Endodermal cell (in vitro differentiated cells): ENCODE measurements at places on chromosomes 4 and X. TPM values are rescaled to one million over a fixed set of nuclear protein-coding genes. Genes with fewer than 3 reads are reported as not detected.
A peak's percentile ranks its signal among the peaks of the same experiment; 100 is the strongest.

GRCh38 chr4:15385515-15385914 lies 42.3 kb upstream of the C1QTNF7 start:
- no peak for DNase-seq

The TLR6 gene
- 0.13 and 0.34 TPM in 2 replicates for total RNA-seq

GRCh38 chr4:85748654-85749053 lies 273.7 kb downstream of the ARHGAP24 start:
- no peak for DNase-seq

GRCh38 chr4:87527431-87528220 lies 1.6 kb downstream of the SPARCL1 start:
- no peak for DNase-seq

DNA sequence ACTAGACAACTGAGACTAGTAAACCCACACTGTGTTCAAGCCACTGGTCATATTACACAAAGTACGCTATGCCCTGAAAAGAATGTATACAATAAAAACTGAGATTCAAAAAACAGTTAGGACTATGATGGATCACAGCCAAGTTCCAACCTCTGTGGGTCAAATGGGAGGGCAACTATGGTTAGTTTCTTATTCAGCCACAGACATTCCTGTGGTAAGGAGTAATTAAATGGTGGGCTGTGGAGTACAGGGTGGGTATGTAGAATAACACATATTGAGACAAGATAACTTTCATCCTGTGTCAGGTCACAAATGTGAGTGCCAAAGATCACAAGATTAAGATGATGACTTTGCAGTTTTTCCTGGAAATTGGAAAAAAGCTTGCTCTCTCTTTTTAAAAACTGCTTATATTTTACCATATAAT lies 167.2 kb downstream of the NPNT start:
- no peak for DNase-seq

- DNase-seq, result no peak
Observed at GRCh38 chr4:169428376-169428775, 157.6 kb upstream of the SH3RF1 start.

DNA sequence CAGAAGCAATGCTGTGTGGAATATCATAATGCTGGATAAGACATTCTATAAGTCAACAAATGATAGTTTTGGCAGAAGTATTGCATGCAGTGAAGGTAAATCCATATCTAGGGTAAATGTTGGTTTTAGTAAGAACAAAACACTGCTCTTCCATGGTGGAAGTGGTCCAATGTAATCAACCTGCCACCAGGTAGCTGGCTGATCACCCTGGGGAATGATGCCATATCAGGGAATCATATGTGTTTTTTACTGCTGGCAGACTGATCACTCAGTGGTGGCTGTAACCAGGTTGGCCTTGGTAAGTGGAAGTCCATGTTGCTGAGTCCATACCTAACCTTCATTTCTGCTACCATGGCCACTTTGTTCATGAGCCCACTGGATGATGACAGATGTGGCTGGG lies 74.0 kb upstream of the CENPE start:
- no peak for DNase-seq

DNA sequence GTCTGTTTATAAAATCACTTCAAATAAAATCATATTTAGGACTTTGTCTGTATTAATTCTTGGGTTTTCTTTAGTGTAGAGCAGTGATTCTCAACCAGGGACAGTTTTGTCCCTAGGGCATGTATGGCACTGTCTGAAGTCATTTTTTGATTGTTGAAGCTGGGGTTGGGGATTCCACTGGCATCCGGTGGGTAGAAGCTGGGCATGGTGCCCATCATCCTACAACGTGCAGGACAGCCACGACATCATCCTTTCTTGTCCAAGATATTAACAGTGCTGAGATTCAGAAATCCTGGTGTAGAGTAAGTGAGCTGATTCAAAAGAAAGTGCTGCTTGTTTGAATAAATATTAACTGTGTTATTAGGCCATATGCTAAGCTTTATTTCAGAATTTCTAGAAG lies 28.6 kb downstream of the DCLK2 start:
- no peak for DNase-seq

The MND1 gene
- 15.4 and 17.1 TPM in 2 replicates for total RNA-seq

DNA sequence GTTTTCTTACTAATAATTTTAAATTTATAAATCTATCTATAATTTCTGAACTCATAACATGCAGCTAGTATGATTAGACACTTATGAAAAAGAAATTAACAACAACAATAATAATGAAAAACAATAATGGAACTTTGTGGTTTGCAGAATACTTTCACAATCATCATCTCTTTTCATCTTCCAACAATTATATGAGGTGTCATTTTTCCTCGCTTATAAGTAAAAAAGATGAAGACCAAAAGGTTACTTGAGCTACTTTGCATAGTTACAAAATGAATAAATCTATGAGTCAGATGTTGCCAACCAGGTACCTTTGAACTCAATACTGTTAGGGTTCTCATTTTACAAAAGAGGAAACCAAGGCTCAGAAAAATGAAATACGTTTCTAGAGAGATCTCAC lies 98.5 kb upstream of the ELOVL6 start:
- DNase-seq, result no peak

DNA sequence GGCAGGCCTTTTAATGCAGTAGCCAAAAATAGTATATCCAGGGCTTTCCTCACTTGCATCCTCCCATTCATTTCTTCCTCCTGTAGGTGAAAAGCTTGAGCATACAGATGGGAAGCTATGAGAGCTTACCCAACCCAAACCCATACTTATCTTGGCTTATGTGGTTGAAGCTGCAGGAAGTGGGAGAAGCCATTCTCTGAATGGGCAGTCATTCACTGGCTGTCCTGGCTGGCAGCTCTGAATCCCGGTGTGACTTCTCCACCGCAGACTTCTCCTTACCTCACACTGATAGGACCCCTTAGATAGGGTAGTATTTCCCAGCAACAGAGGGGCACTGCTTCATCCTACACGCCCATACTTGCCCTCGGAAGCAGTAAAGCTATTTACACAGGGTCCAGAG lies 125.4 kb downstream of the AMMECR1 start:
- DNase-seq, result no peak

- DNase-seq, result no peak
Observed at GRCh38 chr4:107618656-107619055, 101.4 kb downstream of the PAPSS1 start.

The MTNR1A gene
- total RNA-seq, result 0.59 to 0.75 TPM (median 0.62 TPM) in 3 replicates

DNA sequence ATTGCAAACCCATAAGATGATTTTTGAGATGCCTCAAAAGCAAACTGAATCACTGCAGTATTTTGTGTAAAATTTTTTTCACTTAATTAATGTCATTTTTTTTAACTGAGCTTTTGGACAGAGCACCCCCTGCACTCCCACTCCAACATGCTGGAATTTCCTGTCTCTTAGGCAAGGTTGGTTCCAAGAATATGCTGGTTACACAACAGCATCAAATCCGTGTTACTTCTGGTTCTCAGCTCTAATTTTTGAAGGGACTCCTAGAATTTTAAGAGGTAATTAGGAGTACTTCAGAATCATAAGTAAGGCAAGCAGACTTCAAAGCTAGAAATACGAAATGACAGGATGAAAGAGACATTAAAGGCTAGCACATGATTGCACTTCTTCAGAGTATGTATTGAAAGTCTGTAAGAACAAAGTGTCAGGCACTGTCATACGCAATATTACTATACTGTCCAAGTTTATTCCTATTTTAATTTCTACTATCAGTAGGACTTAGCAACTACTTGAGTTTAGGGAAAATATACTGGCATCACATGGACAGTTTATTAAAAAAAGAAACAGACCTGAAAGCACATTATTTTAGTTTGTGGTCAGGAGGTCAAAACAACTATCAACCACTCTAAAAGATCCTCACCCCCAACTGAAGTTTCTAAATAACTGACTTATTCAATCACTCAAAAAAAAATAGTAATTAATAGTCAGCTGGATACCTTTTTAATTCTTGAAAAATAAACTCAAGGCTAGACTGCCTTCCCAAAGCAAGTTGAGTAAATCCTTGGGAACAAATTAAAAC lies 1.6 kb upstream of the JCHAIN start:
- no peak for DNase-seq

DNA sequence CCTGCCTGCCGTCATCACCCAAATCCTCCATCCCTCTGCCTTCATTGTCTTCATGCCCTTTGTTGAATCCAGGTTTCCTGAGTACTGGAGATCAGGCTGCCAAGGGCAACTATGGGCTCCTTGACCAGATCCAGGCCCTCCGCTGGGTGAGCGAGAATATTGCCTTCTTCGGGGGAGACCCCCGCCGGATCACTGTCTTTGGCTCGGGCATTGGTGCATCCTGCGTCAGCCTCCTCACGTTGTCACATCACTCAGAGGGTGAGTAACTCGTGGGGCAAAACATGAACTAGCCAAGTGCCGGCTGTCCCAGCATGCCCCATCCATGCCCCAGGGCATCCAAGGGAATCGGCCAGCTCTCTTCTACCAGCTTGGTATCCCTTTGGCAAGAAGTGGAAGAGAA lies 19.4 kb downstream of the NLGN3 start:
- DNase-seq, result no peak

- DNase-seq, result no peak
Observed at GRCh38 chr4:59689149-59689548, 1511.0 kb upstream of the ADGRL3 start.

- no peak for DNase-seq
Observed at GRCh38 chrX:112670977-112671376, 8.8 kb downstream of the LHFPL1 start.

DNA sequence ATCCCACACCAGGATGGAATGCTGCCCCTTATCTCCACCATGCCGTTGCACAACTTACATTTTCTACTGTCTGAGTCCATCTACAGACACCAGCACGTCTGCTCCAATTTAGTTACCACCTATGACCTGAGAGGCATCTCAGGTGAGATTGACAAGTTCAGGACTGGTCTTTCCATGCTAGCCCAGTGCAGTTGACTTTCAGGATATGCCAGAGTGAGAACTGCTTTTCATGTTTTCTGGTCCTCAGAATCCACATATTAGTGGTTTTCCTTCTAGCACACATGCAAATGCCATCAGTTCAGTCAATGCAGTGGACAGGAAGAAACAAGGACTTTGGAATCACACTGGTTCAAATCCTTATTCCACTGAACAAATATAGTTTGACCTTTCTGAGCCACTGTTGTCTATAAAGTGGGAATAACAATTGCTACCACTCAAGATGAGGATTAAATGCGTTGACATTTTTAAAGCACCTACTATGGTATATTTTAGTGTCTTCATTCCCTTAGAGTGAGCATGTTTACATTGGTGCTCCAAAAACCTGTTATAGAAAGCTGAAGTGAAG lies 38.1 kb upstream of the ANXA3 start:
- DNase-seq, result no peak

The ATXN3L gene
- total RNA-seq, result not detected in 3 replicates

DNA sequence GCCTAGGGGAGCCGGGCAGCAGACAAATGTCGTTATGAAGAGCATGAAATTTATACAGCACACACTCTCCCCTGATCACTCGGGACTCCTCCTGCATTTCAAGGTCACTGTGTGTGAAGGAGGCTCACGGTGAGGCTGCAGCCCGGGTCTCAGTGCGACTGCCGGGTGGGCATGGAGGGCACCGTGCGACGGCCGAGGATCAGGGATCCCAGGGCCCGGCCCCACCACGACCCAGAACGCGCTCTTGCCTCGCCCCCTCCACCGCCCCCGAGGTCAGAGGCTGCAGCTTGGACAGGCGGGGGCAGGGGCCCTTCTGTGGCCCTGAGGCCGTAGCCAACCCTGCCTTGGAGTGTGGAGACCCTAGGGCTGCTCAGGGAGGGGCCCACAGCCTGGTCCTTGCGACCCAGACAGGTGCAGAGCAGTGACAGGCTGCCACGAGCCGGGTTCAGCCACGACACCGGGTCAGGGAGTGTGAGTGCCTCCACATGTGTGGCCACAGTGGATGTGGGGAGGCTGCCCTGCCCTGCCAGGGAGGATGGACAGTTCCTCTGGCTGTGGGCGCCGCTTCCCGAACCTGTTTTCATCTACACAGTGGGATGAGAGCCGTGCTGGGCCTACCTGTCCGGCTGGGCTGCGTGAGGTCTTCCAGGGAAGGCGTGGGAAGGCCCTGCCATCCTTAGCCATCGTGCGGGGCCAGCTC lies 89.3 kb upstream of the NKX1-1 start:
- DNase-seq, result peak; percentile 34

The SMIM31 gene
- total RNA-seq, result not detected in 2 replicates

The RPL10 gene
- total RNA-seq, result 2,129 to 2,853 TPM (median 2,142 TPM) in 3 replicates

The PWWP3B gene
- total RNA-seq, result 0.81 and 0.93 TPM in 2 replicates

The AFM gene
- total RNA-seq, result not detected in 3 replicates

The ENPP6 gene
- total RNA-seq, result 0.07 TPM in 1 of 2 replicates, not detected in the other

The SUPT20HL2 gene
- total RNA-seq, result not detected in 3 replicates

The TMEM175 gene
- 14.7 and 15.9 TPM in 2 replicates for total RNA-seq

The SLC16A2 gene
- 9.1 and 9.8 TPM in 2 replicates for total RNA-seq

The KLHL4 gene
- total RNA-seq, result 40.8 and 42.6 TPM in 2 replicates

The POLN gene
- 0.92 to 3.6 TPM (median 2.8 TPM) in 3 replicates for total RNA-seq

GRCh38 chrX:38669428-38669827 lies 108.1 kb downstream of the TSPAN7 start:
- DNase-seq, result no peak

DNA sequence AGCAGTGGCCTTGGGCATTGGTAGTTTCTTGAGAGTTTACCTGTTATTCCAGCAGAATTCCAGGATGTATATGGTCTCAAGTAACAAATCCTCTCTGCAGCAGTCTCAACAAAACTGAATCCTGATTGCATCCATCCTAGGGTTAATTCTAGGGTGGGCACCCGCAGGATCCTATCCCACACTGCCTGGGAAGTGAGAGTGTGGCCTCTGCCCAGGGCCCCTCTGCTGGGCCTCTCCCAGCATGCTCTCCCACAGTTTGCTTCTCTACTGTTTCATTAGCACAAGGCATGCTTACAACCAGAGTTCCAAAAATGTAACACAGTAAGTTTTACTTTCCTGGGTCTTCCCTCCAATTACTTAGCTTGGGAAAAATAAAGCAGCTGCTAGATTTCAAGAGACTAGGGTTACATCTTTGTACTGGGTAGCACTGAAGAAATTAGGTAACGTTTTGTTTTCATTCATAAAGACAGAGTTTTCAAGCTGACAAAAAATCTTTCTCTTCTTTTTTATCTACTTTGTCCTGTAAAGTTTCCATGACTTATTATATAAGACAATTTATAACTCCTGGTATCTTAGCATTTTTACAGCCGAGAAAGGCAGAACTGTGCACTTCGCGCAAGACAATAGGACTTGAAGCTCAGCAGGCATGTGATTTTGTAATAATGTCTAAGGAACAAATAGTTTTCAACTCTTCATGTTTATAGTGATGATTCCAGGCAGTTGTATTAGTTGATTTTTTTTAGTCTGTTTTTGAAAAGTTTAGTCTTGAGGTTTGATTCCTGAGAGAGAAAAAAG lies 131.2 kb upstream of the PCDH18 start:
- DNase-seq, result no peak

DNA sequence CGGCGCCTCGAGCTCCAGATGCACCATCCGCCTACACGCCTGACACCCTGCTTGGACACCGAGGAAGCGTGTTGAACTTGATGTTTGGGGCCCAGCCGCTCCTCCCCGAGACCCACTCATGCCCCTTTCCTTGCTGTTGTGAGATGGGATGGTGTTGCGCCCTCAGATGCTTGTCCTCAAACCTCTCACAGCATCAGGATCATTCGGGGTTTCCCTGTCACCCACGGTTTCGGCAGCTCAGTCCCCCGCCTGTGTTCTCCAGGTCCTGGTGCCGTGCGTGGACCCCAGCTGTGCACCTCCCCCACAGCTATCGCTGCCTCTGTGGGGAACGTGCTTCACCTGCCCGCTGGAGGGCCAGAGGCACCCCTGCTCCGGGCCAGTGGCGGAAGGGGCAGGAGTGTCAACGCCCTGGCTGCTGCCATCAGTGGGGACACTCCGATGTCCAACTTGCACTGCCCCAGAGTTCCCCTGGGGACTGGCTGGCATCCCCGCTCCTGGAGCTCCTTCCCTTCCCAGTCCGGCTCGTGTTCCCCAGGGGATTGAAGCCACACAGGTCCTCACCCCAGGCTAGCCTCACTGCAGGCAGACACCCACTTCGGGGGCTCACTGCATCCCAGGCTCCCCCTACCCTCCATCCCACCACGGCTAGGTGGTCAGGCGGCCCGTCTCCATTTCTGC lies 82.3 kb upstream of the ADRA2C start:
- peak; percentile 35 for DNase-seq
